Stimulated activated CD4-positive, alpha-beta T cell treated with anti-CD3 and anti-CD28 coated beads, Interleukin-1b, Interleukin-23, amount 100 ng/mL, for 1 hour (primary cell): ENCODE measurements at places on chromosomes 2 and 18.

DNA sequence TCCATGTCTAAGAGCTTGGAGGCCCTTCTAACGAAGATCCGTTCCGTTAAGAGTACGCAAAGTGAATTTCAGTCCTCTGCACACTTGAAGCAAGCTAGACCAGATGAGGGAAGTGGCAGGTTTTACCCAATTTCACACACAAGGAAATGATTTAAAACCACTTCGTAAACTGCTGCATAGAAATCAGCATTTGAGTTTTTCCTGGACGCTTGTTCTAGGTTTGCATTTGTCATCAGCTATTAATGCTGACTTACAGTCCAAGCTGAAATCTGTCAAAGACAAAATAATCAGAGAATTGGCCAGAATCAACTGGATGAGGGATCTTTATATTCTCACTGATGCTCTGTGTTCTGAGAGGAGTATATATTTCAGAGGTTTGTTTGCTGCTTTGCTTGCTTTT lies 117.6 kb upstream of the RASGRP3 start:
- DNase-seq = no peak

GRCh38 chr2:219469186-219469724 lies 29.4 kb upstream of the GMPPA start:
- no peak for DNase-seq

GRCh38 chr2:144452169-144452988 lies 67.5 kb downstream of the ZEB2 start:
- DNase-seq = no peak

GRCh38 chr2:19987936-19988335 lies 2.0 kb downstream of the WDR35 start:
- DNase-seq = no peak

DNA sequence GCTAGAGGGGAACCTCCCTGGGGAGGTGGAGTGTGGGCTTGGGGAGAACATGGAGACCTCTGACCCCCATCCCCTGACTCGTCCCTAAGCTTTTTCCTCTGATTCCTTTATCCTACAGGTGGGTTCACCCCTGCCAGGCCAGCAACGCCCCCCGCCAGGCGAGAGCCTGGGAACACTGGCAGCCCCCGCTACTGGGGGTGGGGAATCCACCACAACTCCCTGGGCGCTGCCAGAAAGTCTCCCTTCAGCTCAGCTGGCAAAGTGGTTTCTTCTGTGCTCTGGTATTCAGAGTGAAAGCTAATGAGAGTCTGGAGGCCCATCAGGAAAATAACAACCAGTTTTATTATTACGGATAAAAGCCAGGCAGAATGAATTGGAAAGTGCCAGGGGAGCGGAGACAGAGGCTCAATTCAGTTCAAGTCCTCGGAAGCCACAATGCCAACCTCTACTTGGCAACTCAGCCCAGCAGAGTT lies 2.8 kb downstream of the DIPK1C start:
- DNase-seq = no peak

GRCh38 chr2:69308338-69308737 lies 78.7 kb downstream of the GFPT1 start:
- DNase-seq = no peak

DNA sequence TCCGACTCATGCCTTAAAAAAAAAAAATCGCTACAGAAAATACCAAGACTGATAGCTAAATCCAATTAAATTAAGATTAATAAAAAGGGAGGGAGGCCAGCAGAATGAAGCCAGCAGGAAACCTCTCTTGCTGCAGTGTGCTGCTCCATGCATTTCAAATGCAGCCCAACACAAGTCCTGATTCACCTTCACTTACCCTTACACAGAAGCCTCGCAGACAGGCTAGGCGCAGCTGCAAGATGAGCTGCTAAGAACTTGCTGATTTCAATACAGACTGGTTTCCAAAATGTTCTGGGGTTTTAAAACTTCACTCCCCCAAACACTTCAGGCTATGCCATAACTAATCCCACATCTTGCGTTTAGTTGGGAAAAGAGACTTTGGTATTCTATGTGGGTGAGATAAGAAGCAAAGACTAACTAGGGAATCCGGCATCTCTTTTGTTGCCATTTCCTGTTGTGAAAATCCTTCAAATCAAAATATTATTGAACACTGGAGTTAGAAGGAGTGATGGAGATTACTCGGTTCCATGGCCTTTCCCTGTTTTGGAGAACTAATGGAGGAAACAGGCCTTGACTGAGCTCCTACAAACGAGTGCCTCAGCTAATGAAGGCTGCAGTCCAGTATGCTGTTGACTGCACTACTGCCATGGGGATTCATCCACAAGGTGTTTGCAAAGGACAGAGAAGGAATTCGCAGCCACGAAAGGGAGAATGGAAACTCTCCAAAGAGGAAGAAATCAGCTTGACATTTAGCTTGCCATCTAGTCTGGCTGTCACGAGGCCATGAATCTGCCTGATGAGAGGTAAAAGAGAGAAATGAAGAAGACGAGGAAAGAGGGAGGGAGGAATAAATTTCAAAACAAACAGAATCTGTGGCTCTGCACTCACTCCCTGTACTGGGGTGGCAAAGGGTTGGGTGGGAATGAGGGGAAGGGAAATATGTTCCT lies 67.3 kb downstream of the CLHC1 start:
- DNase-seq = no peak

DNA sequence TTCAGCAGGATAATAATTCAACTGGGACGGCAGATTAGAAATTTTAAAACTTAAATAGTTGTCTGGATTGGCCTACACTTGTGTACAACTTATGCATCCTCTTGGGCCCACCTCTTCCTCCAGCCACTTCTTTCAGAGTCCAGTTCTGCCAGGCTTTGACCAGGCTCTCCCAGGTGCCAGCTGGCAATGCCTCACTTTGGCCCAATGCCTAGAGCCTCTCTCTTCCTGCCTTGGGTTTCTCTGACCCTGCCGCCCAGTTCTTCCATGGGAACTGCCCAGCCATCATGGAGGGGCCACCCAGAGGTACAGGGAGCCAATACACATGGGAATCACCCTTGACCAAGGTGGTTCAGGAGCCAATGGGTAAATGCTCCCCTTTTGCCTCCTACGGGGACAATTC lies 135.5 kb downstream of the IRS1 start:
- DNase-seq = no peak

- no peak for DNase-seq
Observed at GRCh38 chr2:105380432-105381100, 18.3 kb downstream of the FHL2 start.

GRCh38 chr2:159903443-159904126 lies 105.6 kb upstream of the CD302 start:
- no peak for DNase-seq
